NCI-H1694 treated with DMSO at 0.1 percent for 48 hours (cell line): ENCODE measurements at places on chromosomes 4 and X.
A peak's percentile ranks its signal among the peaks of the same experiment; 100 is the strongest.

DNA sequence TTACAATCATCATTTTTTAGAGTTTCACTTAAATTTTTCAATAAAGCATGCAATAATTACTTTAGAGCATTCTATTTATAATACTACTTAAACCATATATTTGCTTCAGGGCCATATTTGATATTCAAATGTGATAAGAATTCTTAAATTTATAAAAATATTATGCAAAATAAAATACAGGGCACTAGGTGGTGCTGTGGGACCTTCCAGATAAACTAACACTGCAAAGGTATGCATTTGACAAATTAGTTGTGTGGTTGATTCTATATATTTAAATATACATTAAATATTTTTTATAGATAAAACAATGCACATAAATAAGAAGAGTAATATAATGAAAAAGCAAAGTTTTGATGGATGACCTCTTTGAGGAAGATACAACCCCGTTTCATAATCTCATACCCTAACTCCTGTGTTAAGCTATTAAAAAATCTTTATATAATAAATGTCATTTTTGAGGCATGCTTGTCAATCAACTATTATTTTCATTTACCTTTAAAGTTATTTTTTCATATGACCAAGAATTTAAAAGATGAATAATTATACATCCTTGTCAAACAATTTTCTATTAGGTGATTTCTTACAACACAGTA is 128.4 kb downstream of the REELD1 start:
- DNase-seq: peak; percentile 38

DNA sequence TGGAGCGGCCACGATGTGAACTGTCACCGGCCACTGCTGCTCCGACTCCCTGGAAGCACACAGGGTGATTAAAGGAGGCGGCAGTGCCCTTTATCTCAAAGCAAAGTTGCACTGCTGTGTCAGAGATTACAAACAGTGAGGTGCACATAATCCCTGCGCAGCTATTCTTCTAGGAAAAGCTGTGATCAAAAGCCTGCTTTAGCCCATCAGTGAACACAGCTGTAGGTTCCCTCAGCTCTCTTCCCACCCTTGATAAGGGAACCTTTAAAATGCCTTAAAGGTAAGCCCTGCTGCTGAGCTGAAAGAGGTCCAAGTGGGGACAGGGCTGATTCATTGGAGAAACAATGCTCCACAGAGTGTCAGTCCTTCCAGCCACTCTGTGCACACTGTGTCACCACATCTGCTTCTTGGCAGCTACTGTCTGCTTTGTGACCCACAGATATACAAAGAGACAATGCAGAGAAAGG is 127.6 kb downstream of the EIF4E start:
- DNase-seq: no peak

GRCh38 chr4:48078425-48078824 is 55.6 kb downstream of the TXK start:
- DNase-seq: no peak

- peak; percentile 48 for DNase-seq
Measured at GRCh38 chrX:151151665-151152267, 24.6 kb upstream of the GPR50 start.

DNA sequence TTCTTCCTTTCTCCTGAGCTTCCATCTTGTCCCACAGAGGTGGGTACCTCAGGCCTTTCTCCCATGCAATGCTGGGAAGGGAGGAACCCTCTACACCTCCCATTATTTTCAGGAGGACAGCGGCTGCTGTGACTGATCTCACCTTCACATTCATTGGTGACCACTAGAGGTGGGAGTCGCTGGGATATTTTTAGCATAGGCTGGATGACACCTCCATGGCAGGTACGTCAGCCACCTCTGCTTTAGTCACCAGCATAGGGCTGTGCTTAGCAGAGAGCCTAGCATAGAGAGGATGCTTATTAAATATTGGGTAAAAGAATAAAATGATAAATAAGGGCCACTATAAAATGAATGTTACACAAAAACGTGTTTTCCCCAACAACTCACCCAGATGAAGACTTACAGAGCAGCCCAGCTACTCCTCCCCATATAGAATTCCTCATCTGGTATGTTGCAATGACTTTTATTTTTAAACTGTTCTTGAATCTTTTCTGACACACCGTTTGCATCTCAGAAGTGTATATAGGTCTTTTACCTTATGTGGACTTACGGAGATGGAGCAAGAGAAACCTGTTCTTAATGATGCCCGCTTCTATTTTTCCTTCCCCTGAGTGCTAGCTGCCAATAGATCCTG is 60.9 kb upstream of the SORBS2 start:
- no peak for DNase-seq
